ENCODE measurements at places on chromosomes 3 and 15.

DNA sequence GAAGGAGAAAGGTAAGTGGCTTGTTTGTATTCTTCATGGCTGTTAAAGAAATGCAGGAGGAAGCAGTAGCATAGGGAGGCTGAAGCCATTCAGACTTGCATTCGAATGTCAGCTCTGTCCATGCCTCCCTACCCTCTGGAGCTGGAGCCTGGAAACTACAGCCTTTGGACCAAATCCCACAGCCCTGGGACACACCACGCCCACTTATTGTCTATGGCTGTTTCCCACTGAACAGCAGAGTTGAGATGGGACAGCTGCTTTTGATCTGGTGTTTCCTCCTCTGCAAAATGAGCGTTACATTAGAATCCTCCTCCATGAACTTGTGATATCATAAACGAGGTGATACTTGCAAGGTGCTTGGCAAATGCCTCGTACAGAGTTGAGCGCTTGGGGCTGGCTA lies 3.6 kb downstream of the FAM107A start:
- DNase-seq = no peak

DNA sequence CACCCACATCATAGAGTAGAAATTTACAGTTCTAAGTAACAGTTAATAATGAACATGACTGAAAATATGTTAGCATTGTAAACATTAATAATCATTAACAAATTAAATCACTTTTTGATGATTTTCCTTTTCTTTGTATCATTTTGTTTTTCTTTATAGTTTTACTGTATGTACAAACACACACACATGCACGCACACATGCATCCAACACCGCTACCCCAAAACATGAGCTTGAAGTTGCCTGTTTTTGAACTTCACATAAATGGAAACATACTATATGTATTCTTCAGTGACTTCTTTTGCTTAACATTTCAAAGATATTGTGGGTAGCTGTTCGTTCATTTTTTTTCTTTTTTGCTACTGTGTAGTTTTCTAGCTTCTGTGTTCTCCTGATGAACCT lies 123.9 kb downstream of the FNDC3B start:
- no peak for DNase-seq

DNA sequence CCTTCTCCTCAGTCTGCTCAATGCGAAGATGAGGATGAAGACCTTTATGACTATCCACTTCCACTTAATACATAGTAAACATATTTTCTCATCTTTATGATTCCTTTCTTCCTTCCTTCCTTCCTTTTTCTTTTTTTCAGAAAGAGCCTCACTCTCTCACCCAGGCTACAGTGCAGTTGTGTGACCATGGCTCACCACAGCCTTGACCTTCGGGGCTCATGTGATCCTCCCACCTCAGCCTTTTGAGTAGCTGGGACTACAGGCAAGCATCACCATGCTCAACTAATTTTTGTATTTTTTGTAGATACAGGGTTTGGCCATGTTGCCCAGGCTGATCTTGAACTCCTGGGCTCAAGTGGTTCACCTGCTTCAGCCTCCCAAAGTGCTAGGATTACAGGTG lies 52.0 kb upstream of the RAP2B start:
- DNase-seq = no peak

- no peak for DNase-seq
These were observed 45.7 kb downstream of the ZBTB38 start for GRCh38 chr3:141413801-141414689.

GRCh38 chr3:25403968-25404367 lies 24.1 kb upstream of the RARB start:
- DNase-seq = no peak

DNA sequence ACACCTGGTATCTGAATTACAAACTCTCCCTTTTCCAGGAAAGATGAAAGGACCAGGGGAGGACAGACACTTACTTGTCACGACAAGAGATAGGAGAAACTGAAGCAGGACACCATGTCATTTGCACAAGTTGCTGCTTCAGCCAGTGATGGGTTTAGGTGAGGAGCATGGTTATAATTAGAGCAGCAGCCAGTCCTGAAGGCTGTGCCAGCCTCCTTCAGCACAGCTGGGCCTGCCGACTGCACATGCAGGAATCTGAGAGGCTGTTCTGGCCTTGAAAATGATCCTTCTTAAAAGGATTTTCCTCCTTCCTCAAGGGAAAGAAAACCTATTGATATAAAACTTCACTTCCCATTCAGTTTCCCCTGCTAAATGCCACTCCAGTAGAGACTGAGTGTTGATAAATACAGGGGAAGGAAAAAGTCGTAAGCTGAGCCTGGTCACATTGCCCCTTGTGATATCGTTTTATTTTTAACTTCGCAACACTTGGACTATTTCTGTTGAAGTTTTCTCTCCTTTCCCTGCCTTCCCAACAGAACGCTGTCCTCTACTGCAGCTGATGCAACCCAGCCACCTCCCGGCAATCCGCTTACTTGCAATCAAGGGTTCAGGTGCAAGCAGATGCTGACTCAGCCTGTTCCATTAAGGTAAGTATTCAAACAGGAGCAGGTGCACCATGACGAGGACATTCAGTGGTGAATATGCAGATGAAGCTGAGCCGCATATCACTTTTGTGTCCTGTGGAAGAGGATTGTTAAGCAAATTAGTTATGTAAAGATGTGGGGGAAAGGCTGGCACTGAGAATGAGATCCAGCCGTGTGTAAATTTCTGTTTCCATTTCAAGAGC lies at the start of gene FBXO40:
Gene FBXO40 (plus strand): TSS at position 524 of the 847 bp plus-strand sequence. CDS start 27,197 bp downstream, outside the sequence.
- DNase-seq = no peak

DNA sequence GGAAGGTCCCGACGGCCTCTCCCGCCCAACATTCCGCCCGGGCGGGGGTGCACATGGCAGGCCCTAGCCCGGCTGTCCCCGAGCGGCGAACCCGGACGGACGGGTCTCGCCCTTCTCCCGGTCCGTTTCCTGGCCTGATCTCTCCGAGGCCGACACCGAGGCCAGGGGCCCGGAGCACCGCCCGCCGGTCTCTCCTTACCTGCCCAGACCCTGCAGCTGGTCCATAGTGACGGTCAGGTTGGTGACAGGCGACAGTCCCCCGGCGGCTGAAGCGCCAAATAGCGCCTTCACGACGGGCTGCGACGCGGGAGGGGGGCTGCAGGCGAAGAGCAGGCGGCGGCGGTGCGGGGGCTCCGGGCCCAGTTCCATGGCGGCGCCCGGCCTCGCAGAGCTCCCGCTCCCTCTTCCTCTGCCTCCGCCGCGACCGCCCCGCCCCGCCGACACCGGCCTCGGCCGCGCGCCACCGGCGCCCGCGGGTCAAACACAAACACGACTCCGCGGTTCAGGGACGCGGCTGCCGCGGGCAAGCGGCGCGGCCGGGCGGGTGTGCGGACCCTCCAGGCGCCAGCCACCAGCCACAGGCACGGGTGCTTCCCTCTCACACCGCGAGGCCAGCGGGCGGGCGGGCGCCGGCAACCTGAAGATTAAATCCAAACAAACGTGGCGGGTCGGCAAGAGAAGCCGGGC lies 495 bp downstream of the CDC25A start:
- DNase-seq = no peak

- no peak for DNase-seq
These were observed 103.1 kb downstream of the THSD4 start for GRCh38 chr15:71218272-71218805.

GRCh38 chr3:96070678-96071077 lies 743.7 kb upstream of the EPHA6 start:
- DNase-seq = no peak

GRCh38 chr3:132326251-132326650 lies 9.0 kb downstream of the ACP3 start:
- no peak for DNase-seq

DNA sequence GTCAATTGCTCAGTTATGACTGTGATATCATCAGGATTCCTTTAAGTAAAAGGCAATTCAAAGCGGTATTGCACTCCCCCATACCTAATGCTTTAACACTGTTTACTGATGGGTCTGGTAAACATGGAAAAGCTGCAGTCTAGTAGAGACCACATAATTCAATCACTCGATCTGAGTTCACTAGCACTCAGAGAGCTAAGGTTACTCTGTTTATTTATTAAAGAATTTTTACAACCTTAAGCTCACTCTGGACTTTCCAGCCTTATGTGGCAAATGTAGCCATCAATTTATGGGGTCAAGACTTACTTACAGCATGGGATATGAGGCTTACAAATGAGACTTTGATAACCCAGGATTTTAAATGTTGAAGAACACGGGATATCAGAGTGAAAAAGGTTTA lies 18.4 kb upstream of the CCR2 start:
- DNase-seq = no peak

DNA sequence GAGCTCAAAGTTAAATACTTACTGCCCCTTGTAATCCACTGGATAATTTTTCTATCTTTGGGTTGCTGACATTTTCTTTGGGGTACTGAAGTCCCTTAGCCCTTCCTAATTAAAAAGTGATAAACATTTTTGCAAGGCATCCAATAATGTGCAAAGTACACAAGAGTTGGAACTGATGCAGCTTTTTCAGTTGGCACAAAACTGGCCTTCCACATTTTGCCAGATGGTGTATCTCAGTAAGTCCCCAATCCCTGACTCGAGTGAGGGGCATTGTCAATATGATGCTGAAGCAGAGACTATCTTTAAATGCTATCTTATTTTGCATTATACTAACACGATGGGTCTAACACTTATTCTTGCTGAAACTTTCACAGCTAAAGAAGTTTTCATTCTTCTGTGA lies 27.8 kb downstream of the FHIT start:
- no peak for DNase-seq

DNA sequence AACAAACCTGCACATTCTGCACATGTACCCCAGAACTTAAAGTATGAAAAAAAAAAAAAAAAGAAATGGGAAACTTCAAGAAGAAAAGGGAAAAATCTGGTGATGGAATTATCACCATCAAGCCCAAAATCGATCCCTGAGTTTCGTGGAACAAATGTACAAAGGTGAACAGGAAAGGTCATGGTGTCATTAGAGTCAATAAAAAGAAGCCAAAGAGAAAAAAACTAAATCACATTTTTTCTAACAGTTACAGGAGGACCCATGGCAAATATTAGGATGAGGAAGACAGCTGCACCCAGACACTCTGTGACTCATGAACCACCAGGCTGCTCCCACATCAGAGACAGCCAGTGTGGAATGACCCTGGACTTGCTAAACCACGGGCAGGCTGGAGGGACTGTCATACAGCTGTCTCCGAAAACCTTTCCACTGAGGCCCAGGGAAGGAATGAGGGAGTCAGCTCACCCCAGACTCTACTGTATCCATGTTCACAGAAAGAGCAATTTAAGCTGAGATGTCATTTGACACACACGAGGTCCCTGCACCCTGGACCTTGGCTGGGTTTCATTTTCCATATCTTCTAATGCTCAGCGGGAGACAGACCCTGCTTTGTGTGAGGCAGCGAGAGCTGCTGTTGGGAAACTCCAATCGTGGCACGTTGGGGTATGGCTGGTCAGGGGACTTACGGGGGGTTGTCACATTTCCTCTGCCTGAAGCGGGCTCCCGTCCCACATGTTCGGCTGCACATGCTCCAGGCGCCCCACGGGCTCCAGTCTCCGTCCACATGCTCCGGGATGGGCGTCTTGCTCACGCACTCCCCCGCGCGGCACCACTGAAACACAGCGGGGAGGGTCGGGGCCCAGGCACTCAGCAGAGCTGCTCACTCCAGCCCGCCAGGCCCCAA lies 210.2 kb downstream of the ADAMTS17 start:
- DNase-seq = no peak

DNA sequence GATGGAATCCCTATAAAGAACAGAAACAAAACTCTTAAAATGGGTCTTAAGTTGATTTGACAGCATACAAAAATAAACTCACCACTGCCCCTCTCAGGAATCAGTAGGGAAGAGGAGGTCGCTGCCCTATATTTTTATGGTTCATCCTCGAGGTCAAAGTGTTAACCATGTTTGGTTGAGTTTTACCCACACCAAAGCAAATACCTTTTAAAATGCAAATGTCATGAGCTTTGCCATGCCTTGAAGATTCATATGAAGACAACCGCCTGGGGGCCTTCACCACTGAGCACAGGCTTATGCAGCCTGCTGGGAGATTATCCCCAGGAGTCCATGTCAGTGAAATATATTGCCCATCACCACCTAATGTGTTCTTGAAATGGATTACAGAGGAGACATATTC lies 66.1 kb downstream of the GLB1 start:
- no peak for DNase-seq

- no peak for DNase-seq
These were observed 79.8 kb upstream of the ZPLD1 start for GRCh38 chr3:102354818-102355515.

DNA sequence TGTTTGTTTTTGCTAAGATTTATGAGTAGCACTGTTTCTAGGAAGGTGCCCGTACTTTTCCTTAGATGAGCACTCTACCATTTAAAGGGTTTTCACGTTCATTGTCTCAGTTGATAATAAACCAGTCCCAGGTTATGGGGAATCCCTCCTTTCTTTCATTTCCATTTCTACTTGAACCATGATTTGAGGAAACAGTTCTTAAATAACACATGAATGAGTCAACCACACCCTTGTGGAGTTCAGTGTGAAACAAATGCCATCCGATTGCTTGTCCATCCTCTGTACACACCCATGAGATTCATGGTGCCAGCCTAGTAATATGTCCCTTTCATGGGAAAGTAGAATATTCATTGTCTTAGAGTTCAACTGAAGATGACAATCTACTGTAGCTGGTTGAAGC lies 23.1 kb downstream of the CMTM8 start:
- DNase-seq = no peak

DNA sequence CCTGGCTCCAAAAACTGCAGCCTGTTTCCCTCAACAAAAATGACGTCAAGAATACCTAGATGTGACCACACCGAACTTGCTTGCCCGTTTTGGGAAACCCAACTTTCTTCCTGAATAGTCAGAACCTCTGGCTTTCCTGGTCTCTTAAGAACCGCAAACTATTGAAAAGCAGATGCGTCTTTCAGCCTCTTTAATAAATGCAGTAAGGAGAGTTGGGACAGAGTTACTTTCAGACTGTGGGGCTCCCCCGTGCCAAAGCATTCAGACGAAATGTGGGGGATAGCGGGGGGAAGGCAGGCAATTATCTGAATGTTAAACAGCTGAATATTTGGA lies 1.2 kb upstream of the PROK2 start:
- DNase-seq = no peak

- DNase-seq = no peak
These were observed 1.8 kb upstream of the NAALADL2 start for GRCh38 chr3:174857301-174857700.

GRCh38 chr15:73601451-73602445 lies 31.4 kb downstream of the NPTN start:
- no peak for DNase-seq

- DNase-seq = no peak
These were observed 178.8 kb upstream of the MME start for GRCh38 chr3:154901278-154901677.

- no peak for DNase-seq
These were observed 12.3 kb upstream of the KLHL40 start for GRCh38 chr3:42673082-42673481.

- DNase-seq = no peak
These were observed 70.1 kb downstream of the LMLN start for GRCh38 chr3:198030125-198030524.

GRCh38 chr3:70061096-70061495 lies 61.6 kb downstream of the SAMMSON start:
- no peak for DNase-seq

Data from activated CD4-positive, CD25-positive, alpha-beta regulatory T cell (primary cell).